Right ventricle myocardium superior (tissue), 1 donor: ENCODE measurements at places on chromosomes 1 and 21. TPM values are rescaled to one million over a fixed set of nuclear protein-coding genes. Genes with fewer than 3 reads are reported as not detected.

DNA sequence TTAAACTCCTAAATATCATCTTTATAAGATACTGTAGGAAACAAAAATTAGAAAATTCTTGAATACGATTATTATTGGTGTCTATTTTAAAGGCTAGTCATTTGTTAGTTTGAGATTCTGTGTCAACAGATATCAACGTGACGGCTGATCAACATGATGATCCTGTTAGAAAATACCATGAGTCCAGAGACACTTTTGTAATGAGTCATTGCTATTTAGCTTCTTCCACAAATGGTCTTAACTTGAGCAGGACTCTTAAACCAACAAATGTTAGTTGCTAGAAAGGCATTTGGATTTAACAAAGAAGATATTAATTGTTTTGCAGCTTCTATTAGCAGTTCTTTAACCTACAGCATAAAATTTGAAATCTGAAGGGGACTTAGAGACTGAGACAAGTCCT lies 131.2 kb downstream of the TGFB2 start:
- DNase-seq: no peak

DNA sequence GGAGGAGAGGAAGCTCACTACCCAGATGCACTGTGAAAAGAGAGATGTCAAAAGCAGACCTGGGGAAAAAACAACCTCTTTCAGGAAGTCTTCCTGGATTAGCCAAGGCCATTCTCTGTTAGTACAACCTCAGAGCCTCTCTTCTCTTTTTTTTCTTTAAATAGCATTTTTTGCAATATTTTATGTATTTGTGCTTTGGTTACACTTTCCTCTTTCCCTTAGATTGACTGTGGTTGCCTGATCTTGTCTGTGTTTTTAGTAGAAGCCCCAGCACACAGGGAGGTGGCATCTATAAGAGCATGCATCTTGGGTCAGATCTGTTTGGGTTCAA lies 18.8 kb downstream of the SLC26A9 start:
- no peak for DNase-seq

- DNase-seq: no peak
These were observed 330.5 kb upstream of the B3GALT2 start for GRCh38 chr1:193516755-193517388.

DNA sequence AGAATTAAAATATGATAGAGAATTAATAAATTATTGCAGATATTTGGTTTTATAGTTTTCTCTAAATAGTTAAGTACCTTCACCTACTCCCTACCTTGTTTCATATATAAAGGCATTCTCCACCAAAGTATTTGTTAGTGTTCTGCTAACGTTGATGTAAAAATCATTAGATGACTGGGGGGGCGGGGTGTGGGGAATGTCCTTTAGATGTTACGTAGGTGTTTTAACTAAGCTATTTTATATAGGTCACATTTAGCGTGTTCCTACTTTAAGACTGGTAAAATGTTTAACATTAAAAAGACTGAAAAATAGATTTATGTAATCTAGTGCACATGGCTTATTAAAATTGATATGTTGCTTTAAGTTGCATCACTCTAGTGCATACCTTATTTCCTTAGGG lies 48.6 kb downstream of the PTPRC start:
- no peak for DNase-seq

DNA sequence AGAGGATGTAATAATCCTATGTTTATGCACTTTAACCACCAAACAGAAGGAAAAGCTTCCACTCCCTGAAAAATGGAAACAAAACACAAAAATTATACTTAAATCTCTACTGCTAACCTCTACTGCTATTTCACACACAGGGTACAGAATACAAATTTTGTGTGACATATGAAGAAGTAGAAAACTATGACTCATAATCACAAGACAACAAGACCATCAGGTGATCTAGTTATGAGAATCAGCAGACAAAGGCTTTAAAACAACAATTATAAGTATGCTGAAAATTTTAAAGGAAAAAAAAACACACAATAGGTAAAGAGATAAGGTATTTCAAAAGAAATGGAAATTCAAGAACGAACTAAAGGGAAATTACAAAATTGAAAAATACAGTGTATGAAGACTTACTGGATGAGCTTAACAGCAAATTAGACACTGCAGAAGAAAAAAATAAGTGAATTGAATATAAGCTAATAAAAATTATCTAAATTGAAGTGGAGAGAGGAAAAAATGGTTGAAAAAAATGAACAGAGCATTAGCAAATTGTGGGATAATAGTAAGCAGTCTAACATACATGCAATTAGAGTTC lies 13.6 kb upstream of the NAV1 start:
- DNase-seq: no peak

GRCh38 chr21:29242201-29242600 lies 56.5 kb upstream of the BACH1 start:
- DNase-seq: no peak

DNA sequence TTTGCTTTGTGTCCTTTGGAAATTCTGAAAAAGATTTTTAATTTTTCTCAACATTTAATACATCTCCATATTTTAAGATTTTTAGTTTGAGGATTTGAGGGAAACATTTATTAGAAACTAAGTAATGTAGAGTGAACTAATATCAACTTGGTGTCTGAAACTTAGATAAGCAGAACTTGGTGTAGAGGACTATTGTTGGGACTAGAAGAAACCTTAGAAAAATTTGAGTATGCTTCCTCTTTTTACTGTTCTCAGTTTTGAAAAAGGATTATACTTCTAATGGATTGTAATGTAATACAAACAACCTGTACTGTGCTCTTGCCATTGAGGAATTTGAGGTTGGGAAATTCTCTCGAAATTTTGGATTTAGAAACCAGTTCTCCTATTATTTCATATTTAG lies 2.4 kb downstream of the FNBP1L start:
- no peak for DNase-seq

GRCh38 chr1:226364514-226364899 lies 43.4 kb downstream of the PARP1 start:
- peak; percentile 77 for DNase-seq

DNA sequence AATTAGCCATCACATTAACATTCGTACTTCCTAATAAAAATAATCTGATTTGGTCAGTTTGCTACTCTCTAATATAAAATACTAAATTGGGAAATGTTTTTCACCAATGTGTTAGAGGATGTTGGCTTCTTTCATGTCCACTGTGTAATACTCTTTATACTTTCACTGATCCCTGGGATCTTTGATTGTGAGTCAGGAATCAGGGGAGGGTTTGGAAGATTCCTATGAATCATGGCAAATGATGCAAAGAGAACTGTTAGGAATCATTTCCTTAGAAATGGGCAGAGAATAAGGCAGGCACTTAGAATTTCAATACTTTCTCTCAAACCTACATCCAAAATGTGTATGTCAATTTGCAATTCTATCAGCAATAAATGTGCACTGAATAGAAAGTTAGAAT lies 31.0 kb downstream of the KRTAP24-1 start:
- DNase-seq: no peak

DNA sequence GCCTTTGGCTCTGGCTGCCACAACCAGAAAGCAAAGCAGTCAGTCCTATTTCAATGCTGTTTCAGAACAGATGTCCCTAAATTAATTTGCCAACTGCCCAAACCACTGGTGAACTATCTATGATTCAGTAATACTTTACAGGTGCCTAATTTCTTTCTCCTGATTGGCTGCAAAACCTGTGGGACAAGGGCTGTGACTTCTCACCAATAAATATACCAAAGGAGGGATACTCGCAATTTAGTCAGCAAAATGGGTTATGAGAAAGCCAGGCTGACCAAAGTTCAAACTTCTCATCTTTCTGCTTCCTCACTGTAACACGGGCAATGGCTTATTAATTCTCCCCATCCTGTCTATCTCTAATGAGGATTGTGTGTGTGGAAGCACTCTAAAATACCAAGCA lies 12.8 kb downstream of the GPN2 start:
- no peak for DNase-seq

DNA sequence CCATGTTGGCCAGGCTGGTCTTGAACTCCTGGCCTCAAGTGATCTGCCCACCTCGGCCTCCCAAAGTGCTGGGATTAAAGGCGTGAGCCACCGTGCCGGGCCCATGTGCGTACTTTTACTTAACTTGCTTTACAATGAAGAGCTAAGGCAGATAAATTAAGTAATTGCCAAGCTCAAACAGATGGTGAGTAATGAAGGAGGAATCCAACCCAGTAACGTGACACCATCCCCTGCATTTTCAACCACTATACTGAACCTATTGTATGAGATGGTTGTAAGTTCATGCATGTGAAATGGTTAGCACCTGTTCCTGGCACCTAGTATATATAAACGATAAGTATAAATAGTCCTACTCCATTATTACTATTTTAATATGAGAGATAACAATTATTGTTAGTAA lies 588.0 kb upstream of the BEND5 start:
- no peak for DNase-seq

GRCh38 chr1:212606395-212607205 lies 2.0 kb upstream of the ATF3 start:
- DNase-seq: peak; percentile 57

DNA sequence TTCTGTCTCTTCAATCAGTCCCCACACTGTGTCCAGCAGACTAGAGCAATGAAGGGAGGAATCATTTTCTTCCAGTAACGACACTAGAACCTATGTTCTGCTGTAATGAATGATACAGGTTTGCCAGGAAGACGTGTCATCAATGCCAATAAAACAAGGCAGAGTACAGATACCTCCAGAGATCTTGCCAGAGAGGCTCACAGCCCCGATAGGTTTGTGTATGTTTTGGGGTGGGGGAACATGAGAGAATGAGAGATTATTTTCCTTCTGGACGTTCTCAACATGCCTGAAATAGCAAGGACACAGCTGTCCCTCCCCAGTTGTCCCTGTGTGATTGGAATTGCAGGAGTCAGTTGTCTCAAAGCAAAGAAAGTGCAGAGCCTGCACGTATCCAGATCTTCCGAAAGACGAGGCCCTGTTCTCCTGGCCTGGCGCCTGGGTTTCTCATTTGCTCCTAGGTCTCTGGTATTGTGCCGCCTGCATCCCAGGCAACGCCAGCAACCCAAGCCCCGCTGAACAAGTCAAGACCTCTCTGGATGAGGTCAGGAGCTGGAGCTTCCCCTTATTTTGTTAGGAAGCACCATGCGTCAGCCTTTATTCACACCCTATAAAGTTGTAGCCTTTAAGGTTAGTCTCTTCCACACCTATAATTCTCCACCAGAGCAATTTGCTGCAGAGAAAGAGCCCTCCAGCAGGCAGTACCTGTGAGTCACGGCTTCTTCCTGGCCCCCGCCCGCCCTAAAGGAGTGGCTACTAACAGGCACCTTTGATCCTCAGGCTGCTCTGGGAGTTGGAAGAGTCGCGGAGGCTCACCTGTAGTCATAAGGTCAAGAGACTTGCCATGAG lies 130.5 kb downstream of the TOMM20 start:
- DNase-seq: peak; percentile 80

GRCh38 chr1:74266001-74266400 lies 30.8 kb downstream of the TNNI3K start:
- DNase-seq: no peak

GRCh38 chr1:243257189-243257588 lies 1.3 kb downstream of the SDCCAG8 start:
- no peak for DNase-seq

SAMD13 gene
- 0.73 TPM for total RNA-seq

ARHGEF16 gene
- total RNA-seq: 0.89 TPM

CFHR3 gene
- total RNA-seq: 0.24 TPM

CXADR gene
- total RNA-seq: 21.1 TPM

IL20 gene
- total RNA-seq: not detected
